ENCODE measurements at places on chromosomes 1 and 21. TPM values are rescaled to one million over a fixed set of nuclear protein-coding genes. Genes with fewer than 3 reads are reported as not detected.

DNA sequence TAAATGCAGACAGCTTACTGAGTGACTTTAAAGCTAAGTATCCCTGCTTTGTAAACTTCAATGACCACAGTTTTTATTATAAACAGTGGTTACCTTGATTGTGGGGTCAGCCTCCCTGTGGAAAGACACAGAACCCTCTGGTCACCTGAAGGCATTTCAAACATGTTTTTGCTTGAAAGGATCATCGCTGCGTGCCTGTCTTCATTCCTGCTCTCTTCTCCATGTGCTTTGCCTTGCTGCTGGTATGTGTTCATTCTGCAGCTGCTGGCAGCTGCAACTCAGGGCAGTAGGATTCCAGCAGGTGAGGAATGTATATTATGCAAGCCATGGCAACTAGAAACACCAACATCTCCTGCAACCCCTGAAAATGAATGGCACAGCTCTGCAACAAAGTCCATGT lies 81.0 kb upstream of the VAV3 start:
- peaks cover 8% of the 10 kb centered on the region for H3K4me1 ChIP-seq
- no peak overlapping the region for H3K27ac ChIP-seq
- DNase-seq, result no peak
- no peak overlapping the region for H3K4me3 ChIP-seq
- H3K36me3 ChIP-seq, result no peaks in the 10 kb centered on the region

GRCh38 chr21:34949499-34949898 lies 99.6 kb downstream of the RUNX1 start:
- H3K4me1 ChIP-seq, result no peaks in the 10 kb centered on the region
- no peak overlapping the region for H3K4me3 ChIP-seq
- no peak for DNase-seq
- H3K27me3 ChIP-seq, result no peaks in the 10 kb centered on the region
- H3K36me3 ChIP-seq, result no peaks in the 10 kb centered on the region
- H3K27ac ChIP-seq, result no peak overlapping the region

DNA sequence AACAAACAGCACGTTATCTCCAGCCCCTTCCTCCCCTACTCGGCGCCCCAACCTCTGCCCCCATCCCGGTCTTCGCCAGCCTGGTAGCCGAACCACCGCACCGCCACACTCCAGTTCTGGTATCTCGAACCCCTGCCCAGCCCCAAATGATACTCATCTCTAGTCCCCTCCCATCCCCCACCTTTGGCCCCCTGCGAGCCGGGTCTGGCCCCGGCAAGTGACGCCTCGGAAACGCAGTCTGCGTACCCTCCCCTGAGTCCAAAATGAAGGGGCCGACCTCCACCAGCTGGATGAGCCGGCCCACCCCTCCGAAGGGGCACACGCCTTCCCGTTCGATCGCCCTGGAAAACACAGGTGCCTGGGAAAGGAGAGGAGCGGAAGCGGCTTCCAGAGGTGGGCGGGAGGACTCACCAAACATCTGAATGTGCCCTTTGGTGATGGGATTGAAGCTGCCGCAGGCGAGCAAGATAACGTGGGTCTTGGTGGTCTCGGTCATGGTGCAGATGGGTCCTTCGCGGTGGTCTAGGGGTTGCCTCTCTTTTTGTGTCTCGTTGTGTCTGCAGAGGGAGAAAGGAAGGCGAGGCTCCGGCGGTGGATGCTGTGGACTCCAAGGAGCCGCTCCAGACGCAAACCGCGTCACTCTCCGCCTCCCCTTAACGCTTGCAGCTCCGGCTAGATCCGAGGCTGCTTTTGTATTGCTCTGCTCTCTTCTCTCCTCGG lies at the start of gene NMNAT2:
TSS of gene NMNAT2 (minus strand) at position 609 of the 720 bp plus-strand sequence. CDS start at position 496, 113 bp downstream.
- DNase-seq, result no peak
- H3K27ac ChIP-seq, result no peak within 1 kb of the TSS
- H3K36me3 ChIP-seq, result no peaks in the 10 kb centered on the region
- peak within 1 kb of the TSS; percentile 64 for H3K4me3 ChIP-seq
- peaks cover 22% of the 10 kb centered on the region for H3K4me1 ChIP-seq
- H3K27me3 ChIP-seq, result no peaks in the 10 kb centered on the region

DNA sequence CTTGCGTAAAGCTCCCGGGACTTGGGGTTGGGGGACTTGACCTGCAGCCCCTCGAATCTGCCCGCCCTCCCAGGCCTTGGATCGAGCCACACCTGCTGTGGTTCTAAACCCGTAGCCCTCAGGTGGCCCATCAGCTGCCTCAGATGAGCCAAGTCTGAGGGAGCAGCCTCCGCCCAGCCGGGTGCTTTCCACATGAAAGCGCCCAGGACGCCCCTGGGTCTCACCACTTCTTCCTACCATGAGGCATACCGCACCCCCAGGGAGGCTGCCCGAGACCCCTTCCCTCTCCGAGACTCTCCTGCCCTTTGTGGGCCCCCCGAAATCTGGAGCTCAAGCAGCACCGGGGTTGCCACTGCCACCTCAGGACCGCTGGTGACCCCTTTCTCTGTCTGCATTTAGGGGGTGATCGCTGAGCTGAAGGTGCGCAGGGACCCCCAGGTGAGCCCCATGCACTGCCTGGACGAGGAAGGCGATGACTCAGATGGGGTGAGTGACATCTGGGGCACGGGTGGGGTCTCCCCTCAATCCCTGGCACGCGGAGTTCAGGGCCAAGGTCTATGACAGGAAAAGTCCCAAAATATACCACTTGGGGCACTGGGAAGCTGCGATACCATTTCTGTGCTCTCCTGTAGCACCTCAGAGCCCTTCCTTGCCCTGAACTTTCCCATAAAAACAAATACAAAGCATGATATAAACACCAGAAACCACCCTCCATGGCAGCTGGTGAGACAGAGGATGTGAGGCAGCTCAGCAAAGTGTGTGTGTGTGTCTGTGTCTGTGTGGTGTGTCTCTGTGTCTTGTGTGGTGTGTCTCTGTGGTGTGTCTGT lies 68.5 kb downstream of the SLC19A1 start:
- H3K36me3 ChIP-seq, result peaks cover 35% of the 10 kb centered on the region
- no peak overlapping the region for H3K27ac ChIP-seq
- peaks cover 43% of the 10 kb centered on the region for H3K4me1 ChIP-seq
- no peaks in the 10 kb centered on the region for H3K27me3 ChIP-seq
- DNase-seq, result no peak

NEXN gene
- total RNA-seq, result 116 TPM

ALX3 gene
- not detected for total RNA-seq
